ENCODE measurements at places on chromosomes 3 and 15.

GRCh38 chr3:181756645-181757297 is 45.0 kb downstream of the SOX2 start:
- no peak for DNase-seq

GRCh38 chr3:23002836-23003732 is 200.0 kb upstream of the UBE2E2 start:
- no peak for DNase-seq

DNA sequence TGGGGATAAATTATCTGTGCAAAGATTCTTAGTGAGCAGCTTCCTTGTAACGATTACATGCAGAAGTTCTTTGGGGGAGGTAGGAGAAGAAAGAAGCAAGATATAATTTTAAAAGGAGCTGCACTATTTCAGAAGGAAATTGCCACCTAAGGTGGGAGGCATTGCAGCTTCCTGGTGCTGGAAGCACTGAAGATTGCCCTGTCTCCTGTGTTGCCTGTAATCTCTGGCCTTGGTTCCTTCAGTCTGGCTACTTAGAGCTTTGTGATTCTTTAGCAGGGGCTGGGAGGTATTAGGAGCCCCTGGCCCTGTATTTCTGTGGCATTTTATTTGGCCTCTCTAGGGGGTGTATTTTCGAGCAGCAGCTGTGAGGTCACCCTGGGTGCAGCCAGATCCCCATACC is 35.5 kb downstream of the CACNA2D3 start:
- no peak for DNase-seq

DNA sequence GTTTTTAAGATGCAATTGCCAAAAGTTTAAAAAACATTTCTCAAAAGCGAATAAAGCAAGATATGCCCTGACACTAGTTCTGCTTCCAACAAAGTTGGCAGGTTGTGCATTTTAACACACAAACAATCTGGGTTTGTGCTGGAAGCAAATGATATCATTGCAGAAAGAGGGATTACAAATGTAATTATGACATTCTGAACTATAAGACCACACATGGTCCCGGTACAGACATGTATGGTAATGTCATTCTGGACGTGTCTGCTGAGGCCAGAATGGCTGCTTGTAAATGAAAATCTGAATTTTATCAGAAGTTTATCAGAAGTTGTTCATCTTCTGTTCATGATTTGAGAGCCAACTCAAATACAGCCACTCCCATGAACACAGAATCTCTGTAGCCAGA is 10.7 kb downstream of the TMC3 start:
- DNase-seq, result no peak

DNA sequence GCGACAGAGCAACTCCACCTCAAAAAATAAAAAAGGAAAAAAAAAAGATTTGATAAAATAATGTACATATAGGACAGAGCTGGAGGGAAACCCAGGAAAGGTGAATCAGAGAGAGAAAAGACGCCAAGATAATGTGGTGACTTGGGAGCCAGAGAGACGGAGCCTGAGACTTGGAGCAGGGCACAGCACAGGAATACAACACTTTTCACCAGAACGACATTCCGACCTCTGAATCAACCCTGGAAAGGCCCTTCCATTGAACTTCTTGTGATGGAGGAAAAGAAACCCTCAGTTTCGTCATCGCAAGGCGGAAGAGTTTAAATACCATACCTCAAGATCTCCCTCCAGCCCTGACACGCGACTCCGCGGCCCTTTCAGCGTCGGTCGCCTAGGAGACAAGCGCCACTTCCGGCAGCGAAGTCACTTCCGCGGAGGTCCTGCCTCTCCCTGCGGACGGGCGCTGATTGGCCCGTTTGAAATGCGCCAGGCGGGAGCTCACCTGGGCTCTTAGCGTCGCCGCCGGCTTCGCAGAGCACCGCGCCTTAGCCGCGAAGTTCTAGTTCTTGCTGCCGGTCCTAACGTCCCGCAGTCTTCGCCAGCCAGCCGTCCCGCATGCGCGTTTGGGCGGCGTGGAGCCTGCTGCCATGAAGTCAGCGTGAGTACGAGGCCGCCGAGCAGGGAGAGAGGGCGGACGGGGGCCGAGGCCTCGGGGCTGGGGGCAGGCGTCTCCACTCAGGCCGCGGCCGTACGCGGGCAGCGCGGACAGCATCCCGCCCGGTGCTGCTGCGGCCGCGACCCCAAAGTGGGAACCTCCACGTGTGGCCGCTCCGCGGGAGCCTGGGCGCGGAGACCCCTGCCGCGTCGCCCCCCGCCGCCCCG is at the start of gene KIF23:
TSS of gene KIF23 (plus strand) at position 528 of the 879 bp plus-strand sequence. CDS start at position 645, 117 bp downstream.
- peak; percentile 87 for DNase-seq

DNA sequence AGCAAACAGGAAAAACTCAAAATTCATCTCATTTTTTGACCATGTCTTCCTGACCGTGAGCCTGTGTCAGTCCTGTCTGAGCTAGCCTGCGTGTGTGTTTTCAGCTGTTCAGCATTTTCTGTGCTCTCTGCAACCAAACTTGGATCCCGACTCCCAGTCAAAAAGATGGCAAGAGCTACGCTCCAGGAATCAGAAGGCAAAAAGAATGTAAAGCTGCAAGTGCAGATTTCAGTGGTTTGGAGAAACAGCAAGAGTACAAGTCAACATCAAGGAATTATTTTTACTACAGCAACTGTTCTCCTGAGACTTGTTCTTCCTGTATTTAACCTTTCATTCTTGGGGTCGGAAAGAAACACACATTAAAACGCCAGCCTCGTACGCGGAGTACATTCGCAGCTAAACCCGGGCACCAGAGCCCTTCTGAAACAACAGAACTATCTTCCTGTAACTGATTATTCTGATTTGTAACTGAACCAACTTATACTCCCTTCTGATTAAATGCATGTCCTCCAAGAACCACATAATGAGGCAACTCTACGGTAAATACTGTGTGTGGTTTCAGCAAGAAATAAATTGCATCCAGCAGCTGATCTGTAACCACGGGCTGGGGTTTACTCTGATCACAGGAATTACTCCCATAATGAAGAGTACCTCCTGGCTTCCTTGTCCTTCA is 107.4 kb downstream of the LRIG1 start:
- peak; percentile 55 for DNase-seq

GRCh38 chr3:23128655-23129054 is 74.5 kb upstream of the UBE2E2 start:
- DNase-seq, result no peak

GRCh38 chr3:44418549-44418948 is 58.9 kb downstream of the ZNF445 start:
- DNase-seq, result no peak

- DNase-seq, result no peak
These were observed 268.1 kb downstream of the ULK4 start for GRCh38 chr3:41693799-41694198.

DNA sequence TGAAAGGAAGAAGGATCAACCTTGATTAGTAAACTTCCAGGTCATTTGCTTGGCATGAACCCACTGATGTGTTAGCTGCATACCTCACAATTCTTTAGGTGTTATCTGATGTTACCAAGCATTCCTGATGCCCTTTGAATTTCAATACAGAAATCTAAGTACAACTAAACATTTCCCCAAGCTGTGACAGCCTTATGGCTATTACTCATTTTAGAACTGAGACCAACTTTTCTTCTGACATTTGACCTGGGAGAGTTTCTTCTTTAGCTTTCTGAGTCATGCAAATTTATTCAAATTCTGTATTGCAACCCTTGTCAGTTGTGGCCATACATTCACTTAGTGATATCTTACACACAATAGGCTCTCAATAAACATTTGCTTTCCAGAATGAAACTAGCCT is 124.3 kb downstream of the TIGIT start:
- no peak for DNase-seq

DNA sequence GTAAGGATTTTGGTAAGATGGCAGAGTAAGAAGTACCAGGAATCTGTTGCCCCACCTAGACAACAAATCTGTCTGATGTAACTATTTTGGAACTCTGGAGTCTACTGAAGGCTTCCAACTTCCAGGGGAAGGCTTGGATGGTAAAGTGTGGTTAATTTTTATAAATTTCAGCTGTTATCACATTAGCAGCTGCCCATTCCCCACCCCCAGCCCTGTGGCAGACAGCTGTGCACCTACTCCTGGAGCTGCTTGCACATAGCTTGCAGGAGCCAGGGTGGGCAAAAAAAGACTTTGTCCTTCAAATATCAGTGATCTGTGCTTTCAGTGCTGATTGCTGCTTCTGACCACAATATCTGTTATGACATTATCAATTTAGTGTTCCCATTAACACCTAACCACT is 47.4 kb downstream of the FRMD5 start:
- DNase-seq, result no peak

GRCh38 chr3:183815951-183816475 is 9.4 kb downstream of the MAP6D1 start:
- no peak for DNase-seq

GRCh38 chr3:140748-141330 is 55.7 kb upstream of the CHL1 start:
- DNase-seq, result no peak

DNA sequence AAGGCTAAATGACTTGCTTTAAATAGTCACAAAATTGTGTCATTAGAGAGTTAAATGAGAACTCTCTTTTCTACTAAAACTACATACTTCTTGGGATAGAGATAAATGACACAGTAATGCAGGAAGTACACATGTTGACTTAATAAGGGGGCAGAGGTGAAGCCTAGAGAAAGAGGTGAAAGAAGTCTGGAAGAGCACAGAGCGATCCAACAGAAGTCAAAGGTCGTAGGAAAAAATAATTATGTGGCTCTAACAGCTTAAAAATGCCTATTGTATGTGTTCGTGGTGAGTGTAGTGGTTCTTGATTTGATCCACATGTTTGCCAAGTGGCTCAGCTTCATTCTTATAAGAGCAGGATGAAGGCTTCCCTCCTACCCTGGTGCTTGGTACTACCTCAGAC is 61.7 kb downstream of the TMEM212 start:
- no peak for DNase-seq

DNA sequence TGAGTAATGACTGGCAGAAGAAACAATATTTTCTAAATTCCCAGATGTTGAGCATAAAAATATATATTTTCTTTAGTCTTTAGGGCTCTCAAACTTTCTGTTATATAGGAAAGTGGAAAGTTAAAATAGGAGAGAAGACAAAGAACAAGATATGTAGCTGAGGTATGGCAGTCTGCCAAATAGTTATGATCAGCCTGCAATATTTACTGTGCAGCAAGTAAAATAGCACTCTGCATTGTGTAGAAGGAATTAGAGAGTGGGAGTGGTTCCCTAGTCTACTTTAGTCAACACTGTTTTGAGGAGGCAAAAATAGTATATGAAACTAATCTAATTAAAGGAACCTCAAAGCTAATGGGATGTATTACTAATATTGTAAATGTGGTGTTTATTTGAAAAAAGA is 978.1 kb upstream of the ALCAM start:
- no peak for DNase-seq

GRCh38 chr15:91408476-91409076 is 308.5 kb downstream of the SV2B start:
- no peak for DNase-seq

- no peak for DNase-seq
These were observed 78.3 kb upstream of the POLG start for GRCh38 chr15:89412905-89413411.

DNA sequence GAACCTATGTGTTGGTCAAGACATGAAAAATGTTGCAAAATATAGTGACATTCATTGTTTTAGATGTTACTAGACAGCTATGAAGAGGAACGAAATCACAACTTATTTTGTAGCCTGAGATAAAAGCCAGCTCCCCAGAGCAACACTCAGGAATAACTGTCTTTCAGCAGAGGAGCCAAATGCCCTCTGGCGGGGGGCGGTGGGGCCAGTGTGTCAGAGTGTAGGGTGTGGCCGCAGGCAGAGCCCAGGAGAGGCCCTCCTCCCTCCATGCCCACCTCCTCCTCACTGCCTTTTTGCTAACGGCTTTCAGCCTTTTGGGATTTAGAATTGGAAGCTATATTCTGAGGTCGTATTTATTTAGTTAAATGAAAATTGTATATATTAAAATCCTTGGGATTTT is 16.9 kb downstream of the APOD start:
- DNase-seq, result no peak

GRCh38 chr3:14439501-14440167 is 37.2 kb downstream of the SLC6A6 start:
- no peak for DNase-seq

- no peak for DNase-seq
These were observed 775 bp downstream of the ARNT2 start for GRCh38 chr15:80404761-80405553.

- peak; percentile 40 for DNase-seq
These were observed 67.9 kb upstream of the AKAP13 start for GRCh38 chr15:85312486-85312885.

- peak; percentile 28 for DNase-seq
These were observed 63.3 kb downstream of the RBM6 start for GRCh38 chr3:50003216-50003615.

- peak; percentile 56 for DNase-seq
These were observed 391.0 kb upstream of the RARB start for GRCh38 chr3:25037049-25037547.

- no peak for DNase-seq
These were observed 150.2 kb upstream of the CBLB start for GRCh38 chr3:106018929-106019550.

GRCh38 chr3:165196577-165197480 is 645 bp upstream of the SLITRK3 start:
- no peak for DNase-seq

GRCh38 chr3:47846186-47846879 is 43.4 kb downstream of the DHX30 start:
- no peak for DNase-seq

DNA sequence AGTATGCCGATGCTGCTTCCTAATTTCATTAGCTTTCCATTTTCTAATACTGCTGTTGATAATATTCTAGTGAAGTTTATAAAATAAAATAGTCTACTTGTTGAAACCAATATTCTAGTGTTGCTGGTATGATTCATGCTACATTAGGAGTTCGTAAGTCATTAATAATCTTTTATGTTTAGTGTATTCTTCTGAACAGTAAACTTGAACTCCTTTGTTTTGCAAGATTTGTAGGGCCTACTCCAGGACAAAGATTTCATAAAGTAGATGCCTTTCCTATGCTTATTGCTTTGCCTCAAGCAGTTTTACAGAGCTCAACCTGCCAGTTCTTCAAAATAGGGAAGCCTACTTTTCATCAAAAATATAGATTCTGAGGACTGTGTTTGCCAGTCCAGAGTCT is 111.5 kb downstream of the RSRC1 start:
- DNase-seq, result no peak

GRCh38 chr3:172982736-172983364 is 158.2 kb downstream of the SPATA16 start:
- no peak for DNase-seq

DNA sequence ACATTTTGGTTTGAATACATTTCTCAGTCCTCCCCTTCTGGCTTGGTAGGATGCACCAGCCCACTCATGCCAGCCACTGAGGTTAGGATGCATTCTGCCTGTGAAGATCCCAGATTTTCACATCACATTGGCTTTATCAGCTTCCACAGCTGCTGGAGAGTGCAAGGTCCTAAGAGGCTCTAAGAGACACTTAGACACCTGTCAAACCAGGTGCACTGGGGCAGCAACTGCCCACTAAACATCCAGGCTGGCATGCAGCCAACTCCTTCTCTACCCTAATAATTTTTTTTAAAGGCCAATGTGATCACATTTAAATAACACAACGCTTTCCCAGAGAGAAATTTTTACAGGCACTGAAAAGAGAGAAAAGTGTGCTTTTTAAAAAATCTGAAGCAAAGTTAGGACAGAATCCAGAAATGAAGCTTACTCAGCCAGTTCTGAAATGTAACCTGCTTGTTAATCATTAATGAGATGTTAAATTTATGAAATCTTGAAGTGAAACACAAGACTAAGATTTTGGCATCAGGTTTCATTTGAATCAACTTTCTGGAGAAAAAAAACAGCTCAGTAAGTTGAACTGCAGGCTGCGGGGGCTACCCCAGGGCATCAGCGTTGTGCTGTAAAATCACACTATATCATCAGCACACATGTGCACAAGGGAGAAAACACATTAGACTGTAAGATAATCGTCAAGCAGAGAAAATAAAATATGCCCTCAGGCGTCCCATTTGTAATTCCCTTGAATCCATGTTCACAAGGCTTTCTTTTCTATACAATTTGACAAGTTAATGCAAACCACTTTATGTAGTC is 312.9 kb downstream of the ZBBX start:
- no peak for DNase-seq

Measured in fibroblast of the conjunctiva (primary cell).